NCI-H460 (cell line): ENCODE measurements at places on chromosomes 6 and 20.

GRCh38 chr6:97423190-97423589 is 140.2 kb upstream of the MMS22L start:
- no peak for DNase-seq

- DNase-seq: no peak
Measured at GRCh38 chr6:129895692-129896091, 34.6 kb upstream of the TMEM244 start.

- DNase-seq: no peak
Measured at GRCh38 chr6:1770435-1770843, 160.7 kb downstream of the FOXC1 start.

DNA sequence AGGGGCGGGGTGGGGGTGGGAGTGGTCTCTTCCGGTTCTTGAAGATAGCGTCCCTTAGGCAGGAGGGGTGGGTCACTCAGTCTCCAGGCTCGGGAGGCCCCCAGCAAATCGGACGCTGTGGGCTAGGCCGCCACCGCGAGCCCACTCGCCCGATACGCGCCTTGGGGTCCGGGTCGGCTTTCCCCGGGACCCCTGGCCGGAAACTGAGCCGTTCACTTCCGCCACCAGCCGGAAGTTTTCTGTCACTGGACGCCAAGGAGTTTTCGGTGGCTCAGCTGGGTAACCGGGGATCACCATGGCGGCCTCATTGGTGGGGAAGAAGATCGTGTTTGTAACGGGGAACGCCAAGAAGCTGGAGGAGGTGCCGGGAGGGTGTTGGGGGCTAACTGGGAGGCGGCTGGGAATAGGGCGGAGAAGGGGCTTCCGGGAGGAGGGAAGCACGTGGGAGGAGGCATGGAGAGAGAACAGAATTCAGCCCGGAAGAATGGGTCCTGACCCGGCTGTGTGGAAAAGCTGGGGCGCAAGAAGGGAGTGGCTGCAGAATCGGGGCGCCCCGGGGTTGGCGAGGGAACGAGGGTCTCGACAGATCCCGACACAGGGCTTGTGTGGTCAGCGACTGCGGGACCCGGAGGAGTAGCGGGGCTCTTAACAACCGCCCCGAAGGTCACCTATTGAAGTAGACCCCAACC is at the start of gene ITPA:
TSS of gene ITPA (plus strand) at position 242 of the 689 bp plus-strand sequence. CDS start at position 296, 54 bp downstream.
- DNase-seq: no peak

- no peak for DNase-seq
Measured at GRCh38 chr20:63274381-63275228, 2.0 kb downstream of the ARFGAP1 start.

GRCh38 chr6:110277100-110277665 is 81.0 kb downstream of the METTL24 start:
- no peak for DNase-seq

- no peak for DNase-seq
Measured at GRCh38 chr6:19327241-19327640, 509.9 kb upstream of the ID4 start.

- no peak for DNase-seq
Measured at GRCh38 chr6:33201147-33201545, 479 bp downstream of the SLC39A7 start.

DNA sequence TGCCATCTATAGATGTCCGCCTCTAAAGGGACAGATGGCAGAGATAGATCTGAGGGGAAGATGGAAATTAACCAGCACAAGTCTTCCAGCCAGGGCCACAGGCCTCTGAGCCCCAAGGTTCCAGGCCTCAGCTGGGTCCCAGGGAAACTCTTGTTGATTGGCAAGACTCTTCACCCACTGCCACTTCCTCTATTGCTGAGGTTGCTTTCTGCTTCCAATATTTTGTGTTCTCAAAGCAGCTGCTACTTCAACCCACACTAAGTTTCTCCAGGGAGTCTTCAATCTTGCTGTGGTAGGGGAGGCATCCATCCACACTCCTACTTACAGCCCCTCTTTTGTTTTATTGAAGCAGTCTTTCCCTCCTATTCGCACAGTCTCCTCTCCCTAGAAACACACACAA is 36.4 kb upstream of the SASH1 start:
- DNase-seq: no peak

- no peak for DNase-seq
Measured at GRCh38 chr6:158815379-158815724, 3.8 kb downstream of the EZR start.

GRCh38 chr6:116246089-116246488 is 7.8 kb downstream of the TSPYL4 start:
- DNase-seq: no peak

GRCh38 chr6:168305863-168306262 is 13.7 kb downstream of the DACT2 start:
- DNase-seq: no peak

DNA sequence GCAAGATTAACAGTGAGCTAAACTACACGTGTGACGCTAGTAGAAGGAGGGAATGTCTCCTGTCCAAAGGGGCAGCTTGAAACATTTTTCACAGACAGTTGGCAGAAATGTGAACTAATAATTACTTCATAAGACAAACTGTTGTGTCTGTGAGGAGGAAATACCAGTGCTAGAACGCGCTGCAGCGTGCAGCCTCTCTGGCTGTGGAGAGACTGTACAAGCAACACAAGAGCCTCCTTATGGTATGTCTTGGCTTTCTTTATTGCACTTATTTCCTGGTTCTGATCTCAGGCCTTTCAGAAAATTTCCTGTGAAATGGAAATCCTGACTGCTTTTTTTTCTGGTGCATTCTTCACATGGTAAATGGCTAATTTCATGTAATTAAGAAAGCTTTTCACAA is 25.3 kb upstream of the TIAM2 start:
- DNase-seq: no peak

DNA sequence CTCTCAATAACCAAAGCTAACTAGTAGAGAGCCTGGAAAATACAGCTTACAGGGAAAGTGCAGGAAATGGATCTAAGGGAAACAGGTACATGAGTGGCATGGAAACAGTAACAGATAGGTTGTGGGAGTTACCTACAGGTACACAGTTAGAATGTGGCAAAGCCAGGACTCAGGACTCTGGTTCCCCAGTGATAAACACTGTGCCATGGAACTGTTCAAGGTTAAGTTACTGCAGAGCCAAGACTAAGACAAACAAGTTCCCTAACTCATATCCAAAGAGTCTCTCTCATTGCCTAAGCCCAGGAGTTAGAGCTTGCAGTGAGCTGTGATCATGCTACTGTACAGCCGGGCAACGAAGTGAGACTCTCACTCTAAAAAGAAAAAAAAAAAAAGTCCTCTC is 6.6 kb downstream of the MED20 start:
- no peak for DNase-seq

DNA sequence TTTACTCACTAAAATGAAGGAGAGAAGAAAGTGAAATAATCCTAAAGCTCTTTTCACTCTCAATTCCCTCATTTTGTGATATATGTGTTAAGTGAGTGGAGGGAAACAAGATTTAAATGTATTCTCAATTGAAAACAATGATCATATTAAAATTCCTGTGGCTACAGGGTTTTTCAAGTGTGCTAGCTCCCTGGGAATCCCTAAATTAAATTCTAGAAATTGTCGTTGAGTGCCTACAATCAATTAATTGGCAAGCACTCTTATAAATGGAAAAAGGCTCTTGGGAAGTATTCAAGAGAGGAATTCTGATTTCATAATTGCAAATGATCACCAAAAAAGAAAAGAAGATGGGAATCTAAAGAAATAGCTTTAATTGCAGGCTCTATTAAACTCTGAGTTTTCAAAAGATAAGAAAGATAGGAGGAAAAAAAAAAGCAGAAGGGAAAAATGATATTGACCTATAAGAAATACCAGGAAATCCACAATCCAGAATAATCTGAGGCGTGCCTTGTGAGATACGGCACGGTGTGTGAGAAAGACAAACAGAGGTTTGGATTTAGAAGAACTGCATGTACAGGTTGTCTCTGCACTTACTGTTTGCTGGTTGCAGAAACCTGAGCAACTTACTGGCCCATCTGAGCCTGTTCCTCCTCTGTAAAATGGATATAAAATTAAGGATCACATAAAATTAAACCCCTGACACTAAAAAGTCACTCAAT is 18.3 kb upstream of the MBOAT1 start:
- DNase-seq: no peak

DNA sequence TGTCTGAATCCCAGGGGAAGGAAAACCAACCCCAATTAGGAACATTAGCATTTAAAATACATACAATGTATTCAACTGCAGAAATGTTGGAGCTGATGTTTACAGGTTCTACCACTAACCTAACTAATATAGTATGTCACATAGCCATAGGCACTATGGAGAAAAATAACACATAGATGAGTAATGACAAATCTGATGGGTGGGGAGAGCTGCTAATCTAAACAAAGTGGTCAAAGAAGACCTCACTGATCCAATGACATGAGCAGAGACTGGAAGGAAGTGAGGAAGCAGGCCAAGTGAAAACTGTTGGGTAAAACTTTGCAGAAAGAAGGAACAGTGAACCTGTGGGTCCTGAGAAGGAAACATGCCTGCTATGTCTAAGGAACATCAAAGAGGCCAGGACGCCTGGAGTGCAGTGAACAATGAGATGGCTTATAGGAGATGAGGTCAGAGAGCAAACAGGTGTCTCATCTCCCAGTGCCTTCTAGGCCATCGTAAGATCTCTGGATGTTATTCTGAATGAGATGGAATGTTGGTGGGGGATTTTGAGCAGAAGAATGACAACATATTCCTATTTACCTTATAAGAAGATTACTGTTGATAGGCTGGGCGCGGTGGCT is 135.7 kb downstream of the ALDH8A1 start:
- peak; percentile 41 for DNase-seq

DNA sequence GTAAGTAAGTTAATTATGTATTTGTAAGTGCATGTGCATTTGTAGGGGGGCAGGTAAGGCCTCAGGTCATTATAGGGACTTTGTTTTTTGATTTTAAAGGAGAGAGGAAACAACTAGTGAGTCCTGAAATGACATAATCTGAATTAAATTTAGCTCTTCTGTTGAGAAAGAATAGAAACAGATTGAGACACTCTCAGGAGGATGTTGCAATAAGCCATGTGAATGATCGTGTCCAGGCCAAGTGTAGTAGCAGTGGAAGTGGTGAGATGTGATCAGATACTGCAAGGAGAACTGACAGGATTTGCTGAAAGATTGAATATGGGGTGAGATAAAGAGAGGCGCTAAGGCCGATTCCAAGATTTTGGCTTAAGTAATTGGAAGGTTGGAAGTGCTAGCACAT is 2.6 kb upstream of the CENPW start:
- no peak for DNase-seq

DNA sequence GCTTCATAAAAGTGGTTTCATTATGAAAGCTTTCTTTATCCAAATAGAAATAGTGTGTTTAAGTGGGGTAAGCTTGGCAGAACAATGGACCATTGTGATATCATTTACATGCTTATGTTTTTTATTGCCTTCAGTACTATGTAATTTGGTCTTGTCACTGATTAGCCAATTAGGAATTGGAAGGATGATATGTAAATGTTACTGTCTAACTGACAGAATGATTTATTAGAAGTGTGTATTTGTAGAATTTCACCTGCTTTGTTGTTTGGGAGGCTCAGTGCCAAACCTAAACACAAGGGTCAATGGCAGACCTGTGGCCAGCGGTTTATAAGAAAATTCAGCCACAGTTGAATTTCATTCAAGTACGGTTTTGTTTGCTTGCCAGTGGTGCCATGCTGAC is 39.0 kb downstream of the AIG1 start:
- no peak for DNase-seq

- DNase-seq: no peak
Measured at GRCh38 chr6:159114569-159114968, 54.6 kb upstream of the FNDC1 start.

DNA sequence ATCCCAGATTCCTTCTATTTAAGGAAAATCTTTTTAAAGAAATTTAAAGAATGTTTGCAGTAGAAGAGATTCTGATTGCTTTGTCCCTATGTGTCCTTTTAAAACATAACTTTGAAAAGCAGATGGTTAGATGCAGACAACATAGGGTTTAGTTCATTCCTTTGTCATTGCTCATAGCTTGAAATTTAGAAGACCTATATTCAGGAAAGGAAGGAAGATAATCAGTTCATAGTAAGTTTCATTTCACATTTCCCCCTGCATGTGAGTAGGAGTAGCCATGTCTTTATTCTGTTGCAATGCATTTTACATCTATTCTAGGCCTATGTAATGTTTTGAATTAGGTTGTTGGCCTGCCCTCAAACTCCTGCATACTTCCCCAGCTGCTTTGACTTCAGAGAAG is 197.9 kb upstream of the GRIK2 start:
- DNase-seq: no peak

- DNase-seq: no peak
Measured at GRCh38 chr6:69012876-69013275, 377.8 kb downstream of the ADGRB3 start.

DNA sequence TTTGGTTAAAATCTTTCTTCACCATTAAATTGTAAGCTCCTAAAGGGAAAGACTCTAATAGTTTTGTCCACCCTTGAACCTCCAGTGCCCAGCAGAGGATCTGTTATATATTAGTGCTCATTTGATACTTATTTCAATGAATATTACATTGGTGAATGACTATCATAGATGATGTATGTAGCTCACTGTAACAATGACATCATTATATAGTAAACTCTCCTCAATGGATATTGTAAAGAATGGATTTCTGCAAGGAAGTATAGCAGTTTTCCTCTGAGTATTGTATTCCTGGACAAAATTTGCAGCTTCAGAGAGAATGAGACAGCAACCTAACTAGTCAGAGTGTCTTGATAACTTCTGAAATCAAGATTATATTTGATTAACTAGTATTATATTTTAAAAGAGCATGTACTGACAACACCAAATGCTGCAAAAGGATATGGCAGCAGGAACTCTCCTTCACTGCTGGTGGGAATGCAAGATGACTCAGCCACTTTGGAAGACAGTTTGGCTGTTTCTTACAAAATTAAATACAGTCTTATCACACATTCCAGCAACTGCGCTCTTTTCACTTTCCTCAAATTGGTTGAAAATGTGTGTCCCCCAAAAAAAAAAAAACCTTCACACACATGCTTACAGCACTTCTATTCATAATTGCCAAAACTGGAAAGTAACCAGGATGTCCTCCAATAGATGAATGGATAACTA is 189.8 kb upstream of the OPRM1 start:
- DNase-seq: no peak

- peak; percentile 70 for DNase-seq
Measured at GRCh38 chr6:152094992-152095592, 287.6 kb downstream of the ESR1 start.

GRCh38 chr6:28563430-28564095 is 37.9 kb downstream of the GPX5 start:
- no peak for DNase-seq

GRCh38 chr6:111427341-111428116 is 55.5 kb downstream of the REV3L start:
- DNase-seq: no peak

- DNase-seq: no peak
Measured at GRCh38 chr6:111806165-111806547, 67.1 kb downstream of the FYN start.

- no peak for DNase-seq
Measured at GRCh38 chr6:153401751-153402150, 270.7 kb upstream of the RGS17 start.
